ENCODE measurements at places on chromosomes 7 and 10. TPM values are rescaled to one million over a fixed set of nuclear protein-coding genes. Genes with fewer than 3 reads are reported as not detected.

The PDZD7 gene
- total RNA-seq, result 0.74 TPM

The EBF3 gene
- total RNA-seq, result 2.6 TPM

The PNLIPRP2 gene
- total RNA-seq, result 1.4 TPM

The SP8 gene
- total RNA-seq, result 0.18 TPM

The TMEM254 gene
- 10.4 TPM for total RNA-seq

The STEAP4 gene
- total RNA-seq, result 8.8 TPM

The UCN3 gene
- total RNA-seq, result not detected

The LRRTM3 gene
- 3.8 TPM for total RNA-seq

DNA sequence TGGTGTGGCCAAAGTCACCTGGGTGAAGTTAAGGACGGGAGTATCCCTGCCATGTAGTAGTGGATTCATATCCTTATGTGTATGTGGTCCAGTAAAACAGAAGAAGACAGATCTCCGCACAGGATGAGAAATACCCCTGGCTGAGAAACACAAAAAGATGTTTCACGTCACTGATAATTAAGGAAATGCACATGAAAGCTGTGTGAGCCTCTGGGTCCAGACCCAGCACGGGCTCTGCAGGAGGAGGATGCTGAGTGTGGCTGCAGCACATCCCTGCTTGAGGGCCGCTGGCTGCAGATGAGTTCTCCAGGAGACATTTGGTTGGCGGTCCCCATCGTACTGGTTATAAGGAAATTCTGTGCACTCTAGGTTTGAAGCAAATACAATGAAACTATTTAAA, 8.2 kb upstream of the SUN1 start:
- peak overlapping the region; percentile 38 for H3K27ac ChIP-seq
- H3K4me1 ChIP-seq, result peaks cover 19% of the 10 kb centered on the region
- no peak overlapping the region for H3K4me3 ChIP-seq
- DNase-seq, result no peak

DNA sequence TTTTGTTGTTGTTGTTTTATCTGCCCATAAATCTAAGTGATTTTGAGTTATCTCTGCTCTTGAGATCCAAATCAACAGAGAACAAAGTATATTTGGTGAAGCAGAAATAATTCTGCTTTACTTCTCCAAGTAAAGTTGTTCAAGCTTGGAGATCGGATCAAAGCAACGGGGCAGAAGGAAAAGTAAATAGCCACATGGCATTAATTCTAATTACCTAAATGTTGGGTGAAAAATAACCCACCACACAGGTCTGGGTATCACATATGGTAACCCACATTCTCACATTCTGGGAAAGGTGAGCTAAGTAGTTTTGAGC, 3.1 kb downstream of the NRP1 start:
- peak overlapping the region; percentile 69 for H3K4me3 ChIP-seq
- H3K27ac ChIP-seq, result peak overlapping the region; percentile 40
- no peaks in the 10 kb centered on the region for H3K4me1 ChIP-seq
- H3K36me3 ChIP-seq, result no peaks in the 10 kb centered on the region
- H3K27me3 ChIP-seq, result no peaks in the 10 kb centered on the region

- H3K27ac ChIP-seq, result no peak overlapping the region
- H3K36me3 ChIP-seq, result no peaks in the 10 kb centered on the region
- no peak for DNase-seq
- H3K4me3 ChIP-seq, result no peak overlapping the region
- no peaks in the 10 kb centered on the region for H3K27me3 ChIP-seq
Observed at GRCh38 chr7:92783260-92784201, 52.8 kb downstream of the CDK6 start.

DNA sequence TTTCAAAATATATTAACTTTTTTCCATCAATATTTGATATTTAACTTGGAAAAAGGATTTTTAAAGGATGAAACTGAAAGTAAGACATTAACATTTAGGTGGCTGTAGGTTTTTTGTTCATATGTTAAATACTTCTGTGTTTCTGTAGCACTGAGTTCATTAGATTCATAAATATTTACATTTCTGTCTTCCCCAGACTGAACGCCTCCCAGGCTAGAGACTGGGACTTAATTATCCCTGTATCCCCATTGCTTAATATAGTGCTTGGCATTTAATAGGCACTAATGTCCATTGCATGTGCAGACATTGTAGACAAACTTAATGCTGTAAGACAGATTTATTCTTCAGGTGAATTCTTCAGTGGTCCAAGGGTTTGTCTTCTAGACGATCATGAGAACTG, 7.4 kb downstream of the PTPN12 start:
- no peak for DNase-seq
- no peak overlapping the region for H3K27ac ChIP-seq

- no peak for DNase-seq
- no peaks in the 10 kb centered on the region for H3K27me3 ChIP-seq
- no peak overlapping the region for H3K4me3 ChIP-seq
Observed at GRCh38 chr10:111835574-111835973, 348.0 kb downstream of the GPAM start.

GRCh38 chr10:124657806-124658205, 86.4 kb downstream of the FAM53B start:
- H3K4me3 ChIP-seq, result no peak overlapping the region
- no peak for DNase-seq
- peaks cover 27% of the 10 kb centered on the region for H3K4me1 ChIP-seq
- H3K36me3 ChIP-seq, result no peaks in the 10 kb centered on the region
- peak overlapping the region; percentile 59 for H3K27ac ChIP-seq

- DNase-seq, result no peak
- no peaks in the 10 kb centered on the region for H3K36me3 ChIP-seq
- H3K4me3 ChIP-seq, result no peak overlapping the region
- no peaks in the 10 kb centered on the region for H3K4me1 ChIP-seq
Observed at GRCh38 chr7:136523571-136523970, 344.9 kb upstream of the CHRM2 start.

- no peak overlapping the region for H3K4me3 ChIP-seq
- H3K36me3 ChIP-seq, result no peaks in the 10 kb centered on the region
- H3K4me1 ChIP-seq, result peaks cover 3% of the 10 kb centered on the region
- H3K27ac ChIP-seq, result no peak overlapping the region
- no peak for DNase-seq
Observed at GRCh38 chr7:43295429-43295828, 183.0 kb downstream of the HECW1 start.

- H3K4me3 ChIP-seq, result peak overlapping the region; percentile 93
- H3K27ac ChIP-seq, result peak overlapping the region; percentile 72
- H3K27me3 ChIP-seq, result no peaks in the 10 kb centered on the region
- H3K4me1 ChIP-seq, result peaks cover 3% of the 10 kb centered on the region
Observed at GRCh38 chr10:75397496-75398199, 3.9 kb downstream of the ZNF503 start.

GRCh38 chr7:135111379-135111778, 36.5 kb upstream of the TMEM140 start:
- no peak overlapping the region for H3K4me3 ChIP-seq
- no peaks in the 10 kb centered on the region for H3K27me3 ChIP-seq
- H3K4me1 ChIP-seq, result no peaks in the 10 kb centered on the region
- DNase-seq, result no peak
- no peak overlapping the region for H3K27ac ChIP-seq
- H3K36me3 ChIP-seq, result no peaks in the 10 kb centered on the region

Measured in ovary (tissue), 10 donors.